ENCODE measurements at places on chromosomes 5 and 9.

- no peak for DNase-seq
Measured at GRCh38 chr5:161966564-161966963, 101.0 kb upstream of the GABRG2 start.

- DNase-seq, result no peak
Measured at GRCh38 chr5:64746446-64746845, 22.0 kb downstream of the SREK1IP1 start.

DNA sequence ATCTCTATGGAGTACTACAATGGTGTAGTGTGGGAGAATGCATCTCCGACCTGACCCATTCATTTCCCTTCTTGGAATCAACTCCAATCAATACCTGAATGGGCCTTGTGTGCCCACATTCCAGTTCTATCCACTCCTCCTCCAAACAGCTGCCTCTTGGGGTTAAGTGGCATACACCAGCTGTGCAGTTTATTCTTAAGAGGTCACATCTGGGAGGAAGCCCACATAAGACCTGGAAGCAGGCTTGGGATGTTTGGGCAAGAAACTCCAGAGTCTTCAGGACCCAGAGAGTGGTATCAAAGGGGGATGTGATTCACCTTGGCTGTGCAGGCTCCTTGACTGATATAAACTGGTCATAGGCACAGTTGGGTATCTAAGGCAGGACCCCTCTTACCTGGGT is 46.0 kb downstream of the ACTBL2 start:
- DNase-seq, result peak; percentile 60

DNA sequence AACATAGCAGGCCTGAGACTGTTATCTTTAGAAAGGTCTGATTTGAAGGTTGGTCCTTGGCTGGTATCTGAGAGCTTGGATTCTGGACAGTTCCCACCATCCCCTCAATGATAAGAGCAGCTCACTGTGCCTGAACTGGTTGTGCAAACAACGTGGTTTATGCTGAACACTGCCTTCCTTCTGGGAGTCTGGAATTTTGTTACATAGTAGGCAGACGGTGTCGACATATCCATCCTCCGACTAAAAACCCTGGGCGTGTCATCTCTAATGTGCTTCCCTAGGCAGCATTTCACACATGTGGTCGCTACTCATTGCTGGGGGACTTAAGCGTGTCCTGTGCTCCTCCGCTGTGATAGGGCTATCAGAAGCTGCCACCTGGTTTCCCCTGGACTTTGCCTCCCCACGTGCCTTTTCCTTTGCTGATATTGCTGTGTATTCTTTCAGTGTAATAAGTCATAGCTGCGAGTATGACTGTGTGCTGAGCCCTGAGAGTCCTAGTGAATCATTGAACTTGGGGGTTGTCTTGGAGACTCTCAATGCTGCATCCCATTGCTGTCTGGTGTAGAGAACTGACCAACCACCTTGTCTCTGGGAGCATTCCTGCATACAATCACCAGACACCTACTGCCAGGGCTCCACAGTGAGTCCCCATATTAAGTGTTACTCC is 119.1 kb upstream of the TBC1D2 start:
- peak; percentile 86 for DNase-seq

- no peak for DNase-seq
Measured at GRCh38 chr5:137148159-137148558, 351.0 kb downstream of the SPOCK1 start.

- no peak for DNase-seq
Measured at GRCh38 chr5:177232761-177233160, 70.8 kb downstream of the RAB24 start.

DNA sequence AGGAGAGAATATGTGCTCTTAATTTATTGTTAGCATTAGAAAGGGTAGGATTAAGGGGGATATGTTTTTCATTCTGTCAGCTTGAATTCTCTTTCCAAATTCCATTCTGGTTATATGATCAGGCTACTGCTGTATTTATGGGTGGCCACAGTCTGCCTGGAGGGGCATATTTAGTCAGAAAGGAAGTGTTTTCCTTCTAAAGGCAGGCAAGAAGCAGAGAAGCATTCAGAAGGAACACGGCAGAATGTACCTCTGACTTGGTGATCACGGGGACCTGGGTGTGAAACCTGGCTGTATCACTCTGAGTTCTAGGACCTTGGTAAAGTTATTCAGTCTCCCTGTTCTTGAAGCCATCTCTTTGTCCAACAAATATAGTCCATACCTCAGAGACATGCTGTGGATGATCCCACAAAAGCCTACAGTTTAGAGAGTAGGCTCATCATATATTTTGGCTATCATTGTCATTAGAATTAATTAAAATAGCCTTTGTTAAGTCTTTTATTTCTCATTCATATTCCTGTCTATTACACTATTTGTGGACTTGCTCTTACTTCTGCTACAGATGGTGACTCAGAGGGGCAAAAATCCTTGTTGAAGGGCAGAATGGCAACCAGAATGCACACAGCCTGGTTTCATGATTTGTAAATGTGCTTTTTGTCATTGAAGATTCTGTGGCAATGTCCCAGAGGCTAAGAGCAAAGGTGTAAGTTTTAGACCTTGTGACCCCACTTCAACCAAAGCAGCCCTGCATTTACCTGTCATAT is 2.7 kb downstream of the TNC start:
- DNase-seq, result no peak

- DNase-seq, result no peak
Measured at GRCh38 chr9:90098408-90098807, 493.6 kb downstream of the GADD45G start.

GRCh38 chr5:72427488-72428437 is 79.4 kb downstream of the ZNF366 start:
- DNase-seq, result peak; percentile 62

DNA sequence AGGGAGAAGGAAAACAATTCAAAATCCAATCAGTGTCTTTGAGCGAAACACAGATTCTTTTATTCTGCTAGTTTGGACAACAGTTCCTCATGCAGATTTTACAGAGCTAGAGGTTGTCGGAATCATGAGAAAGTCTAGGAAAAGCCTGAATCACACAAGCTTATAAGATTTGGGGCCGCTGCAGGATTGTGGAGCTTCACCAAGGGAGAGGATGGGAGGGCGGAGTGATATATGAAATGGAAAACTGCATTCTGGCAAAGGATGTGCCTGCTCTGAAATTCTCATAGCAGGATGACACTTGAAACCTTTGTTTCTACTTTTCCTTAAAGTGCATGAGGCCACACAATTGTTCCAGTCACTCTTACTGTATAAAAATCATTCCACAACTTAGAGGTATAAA is 134.3 kb downstream of the OR2K2 start:
- DNase-seq, result no peak

DNA sequence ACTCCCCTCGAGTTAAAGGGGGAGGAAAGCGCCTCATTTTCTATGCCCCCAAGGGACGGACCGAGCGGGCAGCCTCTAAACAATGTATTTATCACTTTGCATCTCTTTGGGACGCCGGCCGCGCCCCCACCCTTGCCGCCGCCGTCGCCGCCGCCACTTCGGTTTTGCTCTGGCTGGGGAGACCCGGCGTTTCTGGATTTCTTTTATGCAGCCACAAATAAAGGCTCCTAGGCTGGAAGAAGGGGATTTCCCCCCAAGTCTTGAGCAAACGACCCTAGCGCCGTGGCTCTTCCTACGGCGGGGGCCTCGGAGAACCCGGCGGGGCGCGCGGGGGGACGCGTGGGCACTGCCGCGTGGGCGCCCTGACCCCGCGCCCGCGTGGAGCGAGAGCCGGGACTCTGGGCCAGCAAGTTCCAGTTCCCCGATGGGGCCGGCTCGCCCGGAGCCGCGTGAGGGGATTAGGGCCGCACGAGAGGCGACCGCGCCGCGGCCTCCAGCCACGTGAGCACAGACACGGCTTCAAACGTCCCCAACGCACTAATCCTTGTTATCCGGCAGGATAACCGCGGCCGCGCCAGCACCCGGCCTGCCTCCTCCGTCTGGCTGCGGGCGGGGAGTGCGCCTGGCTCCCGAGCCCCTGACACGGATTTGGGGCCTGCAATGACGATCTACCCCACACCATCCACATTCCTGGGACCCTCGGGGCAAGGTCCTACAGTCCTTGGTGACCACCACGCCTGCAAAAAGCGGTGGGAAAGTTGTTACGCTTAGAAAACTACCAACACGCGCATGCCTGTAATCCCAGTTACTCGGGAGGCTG is 7.9 kb upstream of the NEUROG1 start:
- DNase-seq, result peak; percentile 33

- DNase-seq, result peak; percentile 3
Measured at GRCh38 chr9:70901013-70901412, 220.4 kb downstream of the TRPM3 start.

DNA sequence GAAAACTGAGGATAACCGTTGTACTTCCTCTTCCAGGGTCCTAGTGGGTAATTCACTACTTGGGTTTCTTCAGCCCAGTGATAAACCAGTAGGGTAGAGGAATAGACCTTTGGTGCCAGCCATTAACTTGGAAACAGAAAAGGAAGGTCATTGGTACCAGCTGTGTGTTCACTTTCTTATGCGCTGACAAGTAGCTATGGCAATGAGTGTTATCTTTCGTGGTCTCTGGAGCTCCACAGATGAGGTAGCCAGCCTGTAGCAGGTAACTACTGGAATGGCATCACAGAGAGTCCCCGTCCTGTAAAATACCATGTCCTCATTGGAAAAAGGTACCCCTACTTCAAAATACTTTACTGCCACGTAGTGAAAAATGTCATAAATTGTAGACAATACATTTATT is 2.3 kb downstream of the UHRF2 start:
- peak; percentile 25 for DNase-seq

GRCh38 chr9:136572003-136572827 is 26.4 kb upstream of the NOTCH1 start:
- DNase-seq, result no peak

GRCh38 chr9:134607971-134608370 is 33.6 kb upstream of the COL5A1 start:
- no peak for DNase-seq

DNA sequence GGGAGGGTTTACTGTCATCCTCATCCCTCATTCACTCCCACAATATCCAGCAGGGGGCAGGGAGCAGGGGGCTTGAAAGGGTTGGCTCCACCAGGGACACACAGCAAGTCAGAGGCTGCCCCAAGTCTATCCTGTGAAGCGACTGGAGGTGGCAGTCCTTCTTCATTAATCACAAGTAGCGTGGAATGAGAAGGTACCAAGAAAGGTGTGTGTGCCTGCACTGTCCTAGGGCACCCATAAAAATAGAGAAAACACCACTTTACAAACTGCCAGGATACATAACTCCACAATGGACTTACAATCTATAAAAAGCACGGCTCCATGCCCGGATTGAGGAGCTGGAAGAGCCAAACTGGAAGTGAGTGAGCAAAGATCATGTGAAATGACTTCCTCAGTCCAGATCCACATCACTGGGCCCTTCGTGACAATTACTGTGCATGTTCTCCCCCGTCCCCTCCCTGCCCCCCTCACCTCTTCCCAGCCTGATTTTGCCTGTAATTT is 183.9 kb downstream of the SLIT3 start:
- peak; percentile 1 for DNase-seq

DNA sequence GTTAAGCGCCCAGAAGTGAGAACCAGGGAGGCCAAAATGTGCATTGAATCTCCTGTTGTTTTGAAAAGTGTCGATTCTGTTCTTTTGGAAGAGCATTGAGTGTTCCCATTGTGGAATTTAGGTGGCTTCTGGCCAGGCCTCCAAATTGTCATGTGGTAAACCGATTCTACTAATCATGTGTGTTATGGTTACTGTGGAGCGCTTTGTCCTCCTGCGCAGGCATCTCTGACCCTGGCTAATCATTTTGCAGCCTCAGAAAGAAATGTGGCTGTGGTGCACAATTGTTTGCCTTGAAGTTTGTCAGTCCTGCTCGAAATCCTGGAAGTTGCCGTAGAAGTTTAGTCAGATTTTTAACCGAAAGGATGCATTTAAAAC is 121.3 kb downstream of the RASGRF2 start:
- no peak for DNase-seq

DNA sequence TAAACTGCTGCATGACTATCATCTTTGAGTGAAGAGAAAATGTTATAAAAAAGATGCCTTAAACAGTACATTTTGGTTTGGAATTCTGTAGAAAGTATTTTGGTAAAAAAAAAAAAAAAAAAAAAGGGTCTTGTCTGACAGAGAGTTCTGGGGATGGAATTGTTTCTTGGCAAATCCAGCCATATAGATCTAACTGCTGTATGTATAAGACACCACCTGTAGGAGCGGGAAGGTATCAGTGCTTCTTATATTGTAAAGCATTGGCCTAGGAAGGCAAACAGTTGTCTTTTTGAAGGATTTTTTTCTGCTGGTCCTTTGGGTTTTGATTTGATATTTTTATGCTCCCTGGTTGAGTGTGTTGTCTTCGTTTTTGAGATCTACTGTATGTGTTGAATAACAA is 2.8 kb downstream of the PURA start:
- DNase-seq, result no peak

GRCh38 chr9:123120953-123121352 is 87.5 kb downstream of the GPR21 start:
- DNase-seq, result no peak

GRCh38 chr5:83632874-83633273 is 87.8 kb downstream of the HAPLN1 start:
- no peak for DNase-seq

GRCh38 chr9:69090140-69090750 is 54.7 kb downstream of the FXN start:
- no peak for DNase-seq

DNA sequence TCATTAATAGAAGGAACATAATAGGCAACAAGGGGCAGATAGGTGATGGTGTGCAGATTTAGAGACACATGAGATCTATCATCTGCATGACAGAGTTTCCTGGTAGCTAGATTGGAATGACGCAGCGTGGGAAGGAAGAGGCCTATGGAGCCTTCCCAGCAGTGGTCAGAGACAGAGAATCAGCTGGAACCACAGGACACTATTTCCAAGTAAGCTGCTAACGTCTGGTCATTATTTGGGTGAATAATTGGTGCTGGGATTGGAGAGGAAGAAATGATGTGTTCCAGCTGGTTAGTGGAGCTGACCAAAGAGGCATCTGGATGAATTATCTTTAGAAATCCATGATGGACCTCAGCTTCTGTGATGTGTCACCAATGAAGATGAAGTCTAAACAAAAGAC is 91.2 kb upstream of the PRR16 start:
- peak; percentile 45 for DNase-seq

- DNase-seq, result no peak
Measured at GRCh38 chr9:84856181-84856632, 186.7 kb downstream of the NTRK2 start.

- peak; percentile 54 for DNase-seq
Measured at GRCh38 chr9:126673689-126674364, 60.1 kb downstream of the LMX1B start.

- DNase-seq, result no peak
Measured at GRCh38 chr9:113528811-113529210, 65.3 kb downstream of the RGS3 start.

DNA sequence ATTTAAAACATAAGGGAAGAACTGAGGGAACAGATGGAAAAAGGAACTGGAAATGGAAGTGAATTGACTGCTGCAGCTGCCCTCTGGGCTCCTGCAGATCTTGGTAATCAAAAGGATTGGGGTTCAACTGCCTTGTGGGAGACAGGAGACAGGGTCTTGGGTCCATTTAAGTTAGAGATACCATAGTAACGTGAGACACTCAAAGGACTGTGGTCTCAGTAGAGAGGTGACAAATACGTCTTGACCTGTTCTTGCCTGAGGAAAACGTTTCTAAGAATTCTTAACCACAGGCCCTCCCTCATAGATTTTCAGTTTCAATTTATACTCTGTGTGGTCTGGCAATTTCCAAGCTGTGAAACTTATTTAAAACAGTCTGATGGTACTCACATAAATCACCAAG is 100.8 kb upstream of the DHFR start:
- no peak for DNase-seq

Data from lung microvascular endothelial cell (primary cell).